ENCODE measurements at places on chromosomes 2 and 18. TPM values are rescaled to one million over a fixed set of nuclear protein-coding genes. Genes with fewer than 3 reads are reported as not detected.

DNA sequence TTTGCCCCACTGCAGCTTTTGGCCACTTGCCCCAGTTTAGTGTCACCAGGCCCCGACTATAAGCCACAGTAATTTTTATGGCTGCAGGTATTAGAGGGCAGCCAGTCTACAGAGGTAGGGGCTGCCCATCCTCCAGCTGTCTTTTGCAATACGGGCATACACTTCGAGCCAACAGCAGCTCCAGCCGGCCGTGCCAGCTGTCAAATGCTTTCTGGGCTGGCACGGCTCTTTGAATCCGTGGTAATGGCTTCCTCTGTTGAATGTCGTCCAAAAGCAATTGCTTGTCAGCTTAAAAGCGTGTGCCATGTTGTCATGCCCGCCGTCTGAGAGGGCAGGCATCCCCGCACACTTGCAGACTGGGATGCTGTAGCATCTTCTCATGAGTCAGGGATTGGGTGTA is 41.3 kb downstream of the BCL2L11 start:
- H3K4me1 ChIP-seq: no peaks in the 10 kb centered on the region
- DNase-seq: no peak
- H3K27me3 ChIP-seq: no peaks in the 10 kb centered on the region
- no peaks in the 10 kb centered on the region for H3K36me3 ChIP-seq

GRCh38 chr2:46239847-46240181 is 57.4 kb upstream of the EPAS1 start:
- no peak overlapping the region for H3K4me3 ChIP-seq
- DNase-seq: no peak
- no peaks in the 10 kb centered on the region for H3K27me3 ChIP-seq
- H3K36me3 ChIP-seq: no peaks in the 10 kb centered on the region

DNA sequence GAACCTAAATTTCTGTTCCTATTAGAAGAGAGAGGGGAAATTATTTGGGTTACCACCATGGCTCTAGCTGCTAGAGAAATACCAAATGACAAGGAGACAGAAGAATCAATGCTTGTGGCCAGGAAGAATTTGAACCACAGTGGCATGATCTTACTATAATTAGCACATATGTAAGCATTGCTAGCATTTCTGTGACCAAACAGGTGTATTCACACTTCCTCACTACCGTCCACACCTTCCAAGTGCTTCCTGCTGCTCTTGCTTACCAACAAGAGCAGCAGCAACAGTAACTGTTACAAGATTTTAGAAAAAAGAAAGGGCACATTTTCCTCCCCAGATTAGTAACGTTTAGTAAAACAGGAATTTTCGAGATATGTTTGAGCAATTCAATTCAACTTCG is 60.5 kb downstream of the CDH7 start:
- H3K36me3 ChIP-seq: no peaks in the 10 kb centered on the region
- no peak overlapping the region for H3K27ac ChIP-seq
- DNase-seq: no peak
- no peak overlapping the region for H3K4me3 ChIP-seq

GRCh38 chr2:37143974-37144373 is 12.8 kb downstream of the EIF2AK2 start:
- H3K4me3 ChIP-seq: no peak overlapping the region
- no peaks in the 10 kb centered on the region for H3K36me3 ChIP-seq
- H3K27ac ChIP-seq: no peak overlapping the region
- H3K27me3 ChIP-seq: no peaks in the 10 kb centered on the region
- H3K4me1 ChIP-seq: no peaks in the 10 kb centered on the region

NT5DC4 gene
- total RNA-seq: not detected

DNA sequence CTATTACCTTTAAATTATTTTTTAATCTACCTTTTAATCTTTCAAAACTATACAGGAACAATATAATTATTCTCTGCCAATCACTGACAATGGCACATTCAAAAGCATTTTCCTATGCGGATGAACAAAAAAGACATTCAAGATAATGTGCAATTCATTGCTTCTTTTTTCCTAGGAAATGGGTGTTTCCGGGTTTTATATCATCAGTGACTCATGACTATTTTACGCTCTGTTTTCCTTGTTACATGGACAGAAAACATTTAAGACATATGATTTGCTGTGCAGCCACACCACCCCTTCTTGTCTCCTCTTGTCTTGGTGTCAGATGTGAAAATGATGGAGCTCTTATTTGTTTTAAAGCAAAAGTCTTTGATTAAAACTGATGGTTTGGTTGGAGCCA is 184.7 kb upstream of the LINC00305 start:
- H3K4me3 ChIP-seq: no peak overlapping the region
- H3K27ac ChIP-seq: no peak overlapping the region
- no peak for DNase-seq
- H3K36me3 ChIP-seq: no peaks in the 10 kb centered on the region

DNA sequence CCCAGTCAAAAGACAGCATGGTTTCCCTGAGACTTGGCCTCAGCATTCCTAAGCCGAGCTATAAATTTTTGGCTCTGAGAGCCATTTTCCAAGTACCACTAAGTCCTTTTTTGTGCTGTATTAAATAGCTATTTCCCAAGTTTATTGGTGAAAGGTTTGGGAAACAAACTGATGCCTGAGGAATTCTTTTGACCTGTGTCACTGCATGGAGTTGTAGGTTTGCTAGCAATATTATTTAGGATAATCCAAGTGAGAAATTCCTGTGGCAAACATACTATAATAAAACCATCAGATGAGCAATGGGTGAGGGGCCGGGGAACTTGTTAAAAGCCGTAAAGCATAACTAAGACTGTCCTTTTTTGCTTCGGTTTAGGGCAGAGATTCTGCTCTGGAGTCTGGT is 28.4 kb downstream of the ARHGAP28 start:
- no peak for DNase-seq
- no peak overlapping the region for H3K27ac ChIP-seq
- H3K27me3 ChIP-seq: no peaks in the 10 kb centered on the region
- no peaks in the 10 kb centered on the region for H3K4me1 ChIP-seq
- H3K4me3 ChIP-seq: no peak overlapping the region

DNA sequence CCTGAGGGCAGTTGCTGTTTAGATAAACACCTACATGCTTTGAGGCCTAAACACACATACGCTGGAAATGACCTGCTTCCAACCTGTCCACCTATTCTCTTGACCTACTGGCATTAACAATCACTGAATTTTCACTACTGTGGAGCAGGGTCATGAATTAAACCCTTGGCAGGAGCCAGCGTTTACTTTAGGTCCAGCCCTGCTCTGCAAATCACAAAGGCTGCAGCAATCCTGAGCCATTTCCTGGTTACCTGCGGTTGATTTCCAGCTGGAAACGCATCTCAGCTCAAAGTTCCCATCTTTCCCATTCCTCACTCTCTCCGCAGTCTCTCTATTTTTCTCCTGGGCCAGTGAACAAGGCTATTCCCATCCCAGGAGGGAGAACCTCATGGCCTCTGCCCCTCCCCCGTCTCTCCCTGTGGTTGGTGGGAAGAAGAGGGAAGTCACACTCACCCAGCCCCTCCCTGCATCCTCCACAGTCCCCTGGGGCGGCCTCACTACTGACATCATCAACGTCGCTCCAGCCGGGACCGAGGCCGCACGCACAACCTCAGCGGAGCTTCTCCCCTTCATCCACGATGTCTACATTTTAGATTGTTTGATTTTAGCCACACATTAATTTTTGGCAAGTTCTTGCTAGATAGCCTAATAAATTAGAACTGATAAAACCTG is 84.5 kb upstream of the SNTG2 start:
- H3K27me3 ChIP-seq: no peaks in the 10 kb centered on the region
- no peaks in the 10 kb centered on the region for H3K4me1 ChIP-seq
- no peak overlapping the region for H3K4me3 ChIP-seq
- DNase-seq: no peak

Measured in uterus (tissue), 4 donors.